ENCODE measurements at places on chromosomes 1 and 21. TPM values are rescaled to one million over a fixed set of nuclear protein-coding genes. Genes with fewer than 3 reads are reported as not detected.

GRCh38 chr1:205284420-205285144 lies 37.0 kb downstream of the NUAK2 start:
- peak; percentile 78 for DNase-seq

DNA sequence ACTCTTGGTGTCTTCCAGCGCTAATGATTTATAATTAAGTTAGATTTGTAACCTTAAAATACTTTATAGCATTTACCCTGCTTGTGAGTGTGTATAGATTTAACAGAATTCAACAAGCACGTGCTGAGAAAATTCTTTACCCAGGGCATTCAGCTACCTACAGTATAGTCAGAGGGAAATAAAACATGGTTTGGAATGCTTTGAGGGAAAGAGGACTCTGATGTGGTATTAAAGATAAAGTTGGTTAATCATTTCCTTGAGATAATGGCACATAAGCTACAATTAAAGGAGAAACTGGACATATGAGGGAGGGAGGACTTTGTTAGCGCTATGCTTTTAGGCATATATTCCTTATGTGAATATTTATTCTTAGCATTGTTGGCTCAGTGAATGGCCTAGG lies 26.4 kb upstream of the IL12RB2 start:
- no peak for DNase-seq

DNA sequence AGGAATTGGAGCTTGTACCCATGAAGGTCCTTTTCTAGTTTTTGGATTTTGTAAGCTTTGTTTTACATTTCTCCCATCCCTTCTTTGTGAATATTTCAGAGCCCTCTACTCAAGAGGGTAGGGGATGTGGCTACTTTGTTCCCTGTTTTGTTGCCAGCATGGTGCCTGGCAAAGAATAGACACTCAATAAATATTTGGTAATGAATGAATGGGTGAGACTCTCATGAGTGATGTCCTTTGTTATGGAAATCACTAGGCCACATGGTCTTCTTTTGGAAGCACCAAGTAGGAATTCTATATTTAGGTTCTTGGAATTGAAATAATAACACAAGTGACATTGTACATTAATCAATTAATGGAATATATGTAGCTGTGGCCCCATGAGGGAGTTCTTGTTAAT lies 26.8 kb upstream of the ATP5PO start:
- no peak for DNase-seq

DNA sequence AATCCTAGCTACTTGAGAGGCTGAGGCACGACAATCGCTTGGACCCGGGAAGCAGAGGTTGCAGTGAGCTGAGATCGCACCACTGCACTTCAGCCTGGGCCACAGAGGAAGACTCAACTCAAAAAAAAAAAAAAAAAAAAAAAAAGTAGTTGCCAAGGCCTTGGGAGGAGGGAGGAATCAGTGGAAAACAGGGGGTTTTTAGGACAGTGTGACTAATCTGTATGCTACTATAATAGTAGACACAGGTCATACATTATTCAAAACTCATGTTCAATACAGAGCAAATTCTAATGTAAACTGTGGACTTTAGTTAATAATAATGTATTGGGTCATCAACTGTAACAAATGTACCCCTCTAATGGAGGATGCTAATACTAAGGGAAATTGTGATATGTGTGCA lies 51.7 kb upstream of the CTPS1 start:
- DNase-seq = no peak

- no peak for DNase-seq
Measured at GRCh38 chr1:208433971-208434370, 189.8 kb upstream of the PLXNA2 start.

DNA sequence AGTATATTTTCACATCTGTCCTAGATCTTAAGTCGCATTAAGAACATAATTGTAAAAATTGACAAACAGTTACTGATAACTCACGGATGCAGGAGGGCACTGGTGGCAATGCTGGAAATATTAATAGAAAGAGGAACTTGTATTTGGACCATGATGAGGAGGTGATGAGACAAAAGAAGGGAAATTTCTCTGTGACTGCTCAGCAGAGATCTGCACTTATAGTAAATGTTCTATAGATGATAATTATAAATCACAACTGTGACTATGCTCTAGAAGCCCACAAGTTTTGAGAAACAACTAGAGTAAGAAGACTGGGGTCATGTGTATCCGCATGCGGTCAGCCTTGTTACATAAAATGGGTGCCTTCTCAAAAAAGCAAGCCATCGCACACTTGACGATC lies 8.7 kb upstream of the DUSP12 start:
- no peak for DNase-seq

DNA sequence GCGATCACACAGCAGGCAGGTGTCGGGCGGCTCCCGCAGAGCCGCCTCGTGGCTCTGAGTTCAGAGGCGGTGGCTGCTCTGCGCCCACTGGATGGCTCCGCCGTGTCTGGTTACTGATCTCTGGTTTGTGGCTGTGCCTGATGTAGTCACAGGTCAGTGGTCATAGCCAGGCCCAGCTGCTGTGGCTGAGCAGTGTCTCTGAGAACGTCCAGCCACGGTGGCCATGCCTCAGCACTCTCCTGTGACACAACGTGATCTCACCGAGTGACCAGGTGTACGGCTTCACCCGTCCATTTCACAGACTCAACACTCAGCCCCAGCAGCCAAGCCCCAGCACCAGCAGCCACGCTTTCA lies 61.2 kb downstream of the KCNN3 start:
- no peak for DNase-seq

- no peak for DNase-seq
Measured at GRCh38 chr1:33469691-33470090, 2.8 kb upstream of the ZSCAN20 start.

- no peak for DNase-seq
Measured at GRCh38 chr1:20685099-20685662, 24.0 kb upstream of the DDOST start.

- peak; percentile 69 for DNase-seq
Measured at GRCh38 chr1:173202424-173203145, 4.5 kb downstream of the TNFSF4 start.

DNA sequence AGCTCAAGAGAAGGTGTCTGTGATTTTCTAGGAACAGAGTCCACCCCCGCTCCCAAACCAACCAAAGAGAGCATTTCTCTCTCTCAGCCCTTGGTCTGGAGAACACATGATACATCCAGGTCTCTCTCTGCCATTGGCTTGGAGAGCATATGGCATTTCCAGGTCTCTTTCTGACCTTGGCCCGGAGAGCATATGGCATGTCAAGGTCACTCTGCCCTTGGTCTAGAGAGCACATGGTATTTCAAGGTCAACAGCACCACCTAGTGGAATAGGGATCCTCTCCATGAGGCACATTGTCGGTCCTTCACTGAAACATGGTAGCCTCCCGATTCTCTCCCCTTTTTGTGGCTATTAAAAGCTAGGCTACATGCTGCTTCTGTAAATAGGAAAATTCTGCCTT lies 437.7 kb upstream of the OLFM3 start:
- peak; percentile 76 for DNase-seq

GRCh38 chr1:87084244-87084836 lies 169.9 kb downstream of the HS2ST1 start:
- peak; percentile 58 for DNase-seq

- no peak for DNase-seq
Measured at GRCh38 chr1:181205901-181206300, 117.4 kb downstream of the IER5 start.

- peak; percentile 3 for DNase-seq
Measured at GRCh38 chr21:16211339-16212303, 481.8 kb downstream of the USP25 start.

DNA sequence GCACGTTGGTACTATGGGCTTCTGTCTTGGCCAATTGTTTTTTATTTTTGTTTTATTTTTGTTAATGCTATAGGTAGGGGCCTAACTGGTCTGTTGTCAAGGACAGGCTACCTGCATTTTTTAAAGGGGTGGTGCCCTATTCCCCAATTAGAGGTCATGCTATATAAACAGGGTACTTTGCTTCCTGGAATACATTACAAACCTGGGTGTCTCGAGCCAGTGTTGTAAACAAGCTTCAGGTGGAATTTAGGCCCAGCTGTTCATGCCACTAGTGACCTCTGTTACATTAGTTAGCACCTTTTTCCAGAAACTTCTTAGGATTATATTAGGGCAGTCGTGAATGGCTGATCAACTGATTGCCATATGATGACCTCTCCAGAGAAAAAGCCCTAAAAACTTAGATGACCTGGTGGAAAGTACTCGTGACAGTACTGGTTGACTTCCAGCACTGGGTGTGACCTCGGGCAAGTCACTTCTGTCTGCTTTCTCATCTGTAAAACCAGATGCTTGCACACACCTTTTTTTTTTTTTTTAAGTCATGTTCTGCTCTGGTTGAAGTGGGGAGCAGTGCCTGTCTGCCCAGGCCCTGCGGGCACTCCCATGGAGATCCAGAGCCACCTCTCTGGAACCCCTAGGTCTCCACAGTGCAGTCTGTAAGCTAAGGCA lies 46.5 kb downstream of the ELK4 start:
- DNase-seq = no peak

- DNase-seq = no peak
Measured at GRCh38 chr1:111775966-111776365, 20.3 kb downstream of the DDX20 start.

GRCh38 chr1:150249936-150250335 lies 7.6 kb upstream of the CA14 start:
- no peak for DNase-seq

GRCh38 chr1:182278144-182279054 lies 113.2 kb downstream of the GLUL start:
- DNase-seq = no peak

HORMAD1 gene
- total RNA-seq = not detected

KDF1 gene
- total RNA-seq = not detected

LCE3E gene
- not detected for total RNA-seq

MAP3K6 gene
- 2.4 TPM for total RNA-seq

PARS2 gene
- 7.0 TPM for total RNA-seq

SLAMF7 gene
- total RNA-seq = not detected

Data from A673 (cell line).